ENCODE measurements at places on chromosomes 4 and X.

GRCh38 chr4:22045051-22045630 is 96.6 kb upstream of the KCNIP4 start:
- H3K27me3 ChIP-seq: no peaks in the 10 kb centered on the region
- no peaks in the 10 kb centered on the region for H3K36me3 ChIP-seq
- H3K4me1 ChIP-seq: no peaks in the 10 kb centered on the region

DNA sequence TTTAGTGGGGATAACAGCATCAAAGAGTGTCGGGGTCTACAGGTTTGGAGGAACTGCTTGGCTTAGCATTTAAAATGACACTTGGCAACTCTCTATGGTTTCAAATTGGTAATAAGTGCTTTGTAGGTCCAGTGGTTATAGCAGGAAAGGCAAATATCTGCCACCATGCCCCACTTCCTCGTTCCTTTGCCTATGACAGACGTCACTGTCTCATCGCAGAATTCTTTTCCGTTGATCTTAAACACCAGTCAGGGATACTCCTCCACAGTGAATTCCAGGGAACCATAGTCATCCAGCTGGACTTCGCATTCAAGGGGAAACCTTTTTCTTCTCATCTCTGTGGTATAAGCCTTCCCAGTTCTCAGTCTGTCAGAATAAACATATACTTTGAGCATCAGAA is 319.1 kb downstream of the GPAT3 start:
- no peaks in the 10 kb centered on the region for H3K27me3 ChIP-seq
- no peak overlapping the region for H3K4me3 ChIP-seq
- no peaks in the 10 kb centered on the region for H3K36me3 ChIP-seq
- H3K27ac ChIP-seq: no peak overlapping the region
- H3K4me1 ChIP-seq: no peaks in the 10 kb centered on the region
- no peak for DNase-seq

DNA sequence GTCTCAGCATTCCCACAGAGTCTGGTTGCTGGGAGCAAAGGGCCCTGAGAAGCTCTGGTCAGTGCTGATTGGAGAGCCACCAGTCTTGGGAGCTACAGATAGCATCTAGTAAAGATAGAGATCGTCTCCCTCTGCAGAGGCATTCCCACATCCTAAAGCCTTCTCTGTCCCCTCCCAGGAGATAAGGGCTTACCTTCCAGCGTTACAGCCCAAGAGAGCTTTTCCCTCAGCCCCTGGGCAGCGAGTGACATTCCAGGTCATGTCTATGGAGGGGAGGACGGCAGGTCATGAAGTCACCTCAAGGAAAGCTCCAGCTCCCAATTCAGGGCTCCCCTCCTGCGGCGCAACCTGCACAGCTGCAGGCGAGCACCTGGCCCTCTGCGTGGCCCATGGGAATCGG is 29.9 kb downstream of the CLDN34 start:
- H3K4me1 ChIP-seq: no peaks in the 10 kb centered on the region
- H3K4me3 ChIP-seq: no peak overlapping the region
- H3K36me3 ChIP-seq: no peaks in the 10 kb centered on the region
- no peak overlapping the region for H3K27ac ChIP-seq

DNA sequence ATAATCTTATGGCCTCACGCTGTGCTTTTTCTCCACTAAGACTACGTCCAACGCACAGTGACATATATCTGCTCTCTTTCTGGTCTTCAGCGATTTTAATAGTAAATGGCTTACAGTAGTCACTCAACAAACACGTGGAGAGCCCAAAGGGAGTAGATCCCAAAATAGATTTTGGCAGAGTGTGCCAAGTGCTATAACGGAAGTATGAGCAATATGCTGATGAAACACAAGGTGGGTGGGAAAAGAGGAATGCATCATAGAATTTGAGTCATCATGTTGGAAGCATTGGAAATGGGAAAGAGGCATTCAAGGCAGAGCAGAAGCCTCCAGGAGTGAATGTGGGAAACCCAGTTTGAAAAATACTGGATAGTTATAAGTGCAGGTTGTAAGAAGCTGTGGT is 129.1 kb upstream of the LDB2 start:
- no peak for DNase-seq
- H3K36me3 ChIP-seq: no peaks in the 10 kb centered on the region
- H3K27ac ChIP-seq: no peak overlapping the region
- H3K4me3 ChIP-seq: no peak overlapping the region

DNA sequence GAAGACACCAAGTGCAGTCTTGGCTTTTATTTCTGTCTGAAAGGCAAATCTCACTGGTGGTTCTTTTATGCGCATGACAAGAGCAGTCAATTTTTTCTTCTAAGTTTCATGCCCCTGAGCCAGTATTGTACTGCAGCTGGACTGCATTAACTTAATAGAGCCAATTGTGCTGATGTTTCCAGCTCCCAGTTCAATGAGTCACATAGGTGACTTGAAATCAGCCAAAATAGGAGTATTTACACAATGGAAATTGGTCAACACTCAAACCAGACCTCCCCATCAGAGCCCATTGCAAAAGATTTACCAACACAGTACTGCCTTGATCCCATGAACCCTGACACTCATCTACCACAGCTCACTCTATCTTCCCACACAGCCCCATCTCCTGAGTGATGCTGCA is 100.3 kb upstream of the GUCY1A1 start:
- H3K27ac ChIP-seq: no peak overlapping the region
- H3K36me3 ChIP-seq: no peaks in the 10 kb centered on the region

- no peak overlapping the region for H3K27ac ChIP-seq
- H3K36me3 ChIP-seq: no peaks in the 10 kb centered on the region
- H3K4me1 ChIP-seq: no peaks in the 10 kb centered on the region
- no peaks in the 10 kb centered on the region for H3K27me3 ChIP-seq
Observed at GRCh38 chr4:166174717-166175490, 301.9 kb downstream of the TLL1 start.

DNA sequence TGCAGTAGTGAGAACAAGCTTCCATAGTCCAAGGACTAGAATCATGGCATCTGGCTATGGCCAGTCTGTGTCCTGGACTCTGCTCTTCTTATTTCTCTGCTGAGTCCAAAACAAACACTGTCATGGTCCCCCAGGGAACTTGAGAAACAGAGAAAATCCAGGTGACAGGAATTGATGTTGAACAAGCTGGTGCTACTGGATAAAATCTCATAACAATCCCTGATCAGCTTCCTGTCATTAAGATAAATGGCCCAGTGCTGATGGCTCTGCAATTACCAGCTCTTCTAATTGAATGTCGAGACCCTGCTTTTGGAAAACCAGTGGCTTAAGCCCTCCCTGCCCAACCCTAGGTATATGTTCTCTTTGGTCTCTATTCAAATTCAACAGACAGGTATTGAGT is 58.8 kb upstream of the ARHGAP36 start:
- H3K4me1 ChIP-seq: peaks cover 13% of the 10 kb centered on the region
- no peaks in the 10 kb centered on the region for H3K27me3 ChIP-seq
- H3K36me3 ChIP-seq: no peaks in the 10 kb centered on the region
- DNase-seq: no peak
- no peak overlapping the region for H3K27ac ChIP-seq

DNA sequence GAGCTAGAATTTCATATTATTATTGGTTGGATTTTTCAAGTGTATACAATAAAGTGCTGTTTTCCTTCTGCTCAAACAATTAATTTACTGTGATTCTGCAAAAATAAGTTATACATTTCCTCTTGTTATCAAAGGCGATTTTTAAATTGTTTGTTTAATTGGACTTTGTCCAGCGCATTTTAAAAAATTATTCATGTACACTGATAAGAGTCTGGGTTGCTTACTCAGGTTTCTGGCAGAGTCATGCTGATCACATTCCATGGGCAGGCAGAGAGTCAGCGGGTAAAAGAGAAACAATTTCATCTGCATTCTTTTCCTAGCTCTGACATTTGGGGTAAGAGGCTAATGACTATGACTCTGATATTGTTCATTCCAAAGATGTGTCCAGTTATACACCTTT is 8.9 kb downstream of the FAT4 start:
- no peaks in the 10 kb centered on the region for H3K27me3 ChIP-seq
- peaks cover 40% of the 10 kb centered on the region for H3K4me1 ChIP-seq
- no peak for DNase-seq

GRCh38 chr4:174626342-174627008 is 104.2 kb upstream of the HPGD start:
- no peaks in the 10 kb centered on the region for H3K4me1 ChIP-seq
- no peaks in the 10 kb centered on the region for H3K36me3 ChIP-seq
- no peaks in the 10 kb centered on the region for H3K27me3 ChIP-seq
- no peak overlapping the region for H3K4me3 ChIP-seq
- DNase-seq: no peak

- H3K27ac ChIP-seq: peak overlapping the region; percentile 82
- H3K4me3 ChIP-seq: peak overlapping the region; percentile 4
- H3K27me3 ChIP-seq: no peaks in the 10 kb centered on the region
- DNase-seq: peak; percentile 58
Observed at GRCh38 chr4:8050555-8051206, 107.9 kb downstream of the ABLIM2 start.

DNA sequence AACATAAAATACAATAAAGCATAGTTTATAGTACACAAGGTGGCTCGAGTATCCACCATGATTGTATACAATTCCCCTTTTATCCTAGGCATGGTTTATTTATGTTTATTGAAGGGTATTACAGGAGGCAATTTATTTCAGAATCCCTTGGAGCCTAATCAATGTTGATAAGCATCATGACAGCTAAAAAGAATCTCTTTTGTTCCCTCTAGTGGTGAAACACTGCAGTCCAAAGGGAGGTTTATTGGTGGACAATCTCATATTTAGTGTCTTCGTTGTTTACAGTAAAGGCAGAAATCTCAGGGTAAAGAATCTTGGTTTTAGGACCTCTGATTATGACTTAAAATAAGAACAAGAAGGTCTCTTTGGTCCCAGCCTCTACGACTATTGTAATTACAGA is 1712.5 kb downstream of the C4orf33 start:
- no peak for DNase-seq
- H3K4me1 ChIP-seq: no peaks in the 10 kb centered on the region
- no peak overlapping the region for H3K4me3 ChIP-seq
- no peaks in the 10 kb centered on the region for H3K36me3 ChIP-seq
- H3K27me3 ChIP-seq: no peaks in the 10 kb centered on the region
- no peak overlapping the region for H3K27ac ChIP-seq

DNA sequence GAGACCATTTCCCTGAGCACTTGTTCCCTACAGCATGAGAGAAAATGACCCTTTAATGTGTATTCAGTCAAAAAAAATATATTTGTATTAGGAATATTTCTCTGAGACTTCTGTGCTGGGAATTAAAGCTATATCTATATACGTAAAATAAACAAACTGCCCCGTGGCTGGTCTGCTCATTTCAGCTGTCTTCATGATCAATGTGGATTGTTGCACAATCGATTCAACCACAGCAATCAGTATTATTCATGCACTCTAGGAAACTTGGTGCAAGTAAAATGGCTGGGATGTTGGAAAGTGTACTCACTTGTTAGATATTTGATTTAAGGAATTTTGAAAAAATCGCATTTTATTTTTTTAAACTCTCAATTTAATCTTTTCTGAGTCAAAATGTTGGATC is 307.9 kb upstream of the ZFP42 start:
- DNase-seq: no peak
- H3K4me3 ChIP-seq: no peak overlapping the region
- no peaks in the 10 kb centered on the region for H3K27me3 ChIP-seq
- no peak overlapping the region for H3K27ac ChIP-seq
- H3K4me1 ChIP-seq: no peaks in the 10 kb centered on the region
- H3K36me3 ChIP-seq: no peaks in the 10 kb centered on the region

DNA sequence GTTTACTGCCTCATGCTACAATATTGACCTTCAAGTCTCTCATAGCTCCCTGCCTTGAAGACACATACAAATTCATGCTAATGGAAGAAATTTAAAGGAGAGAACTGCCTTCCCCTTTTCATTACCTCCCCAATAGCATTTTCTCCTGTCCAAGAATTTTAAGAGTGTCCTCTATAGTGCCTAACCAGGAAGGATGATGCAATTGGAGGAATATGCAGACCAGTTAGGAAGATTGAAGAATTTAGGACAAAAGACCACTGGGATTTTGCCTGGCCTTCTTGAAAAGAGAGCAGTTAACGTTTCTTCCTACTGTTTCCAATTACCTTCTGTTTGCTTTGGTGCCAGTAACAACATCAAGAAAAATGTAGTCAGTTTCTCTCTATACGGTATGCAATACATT is 443.9 kb downstream of the INPP4B start:
- H3K36me3 ChIP-seq: no peaks in the 10 kb centered on the region
- no peak for DNase-seq
- H3K27ac ChIP-seq: peak overlapping the region; percentile 87
- peaks cover 20% of the 10 kb centered on the region for H3K4me1 ChIP-seq
- H3K4me3 ChIP-seq: no peak overlapping the region
- H3K27me3 ChIP-seq: no peaks in the 10 kb centered on the region

GRCh38 chrX:95764972-95765451 is 919.6 kb upstream of the DIAPH2 start:
- H3K4me1 ChIP-seq: no peaks in the 10 kb centered on the region
- H3K27ac ChIP-seq: no peak overlapping the region
- H3K4me3 ChIP-seq: no peak overlapping the region
- DNase-seq: no peak

GRCh38 chr4:150182794-150183193 is 104.5 kb downstream of the DCLK2 start:
- H3K4me1 ChIP-seq: no peaks in the 10 kb centered on the region
- no peaks in the 10 kb centered on the region for H3K36me3 ChIP-seq
- DNase-seq: no peak
- H3K27ac ChIP-seq: no peak overlapping the region

DNA sequence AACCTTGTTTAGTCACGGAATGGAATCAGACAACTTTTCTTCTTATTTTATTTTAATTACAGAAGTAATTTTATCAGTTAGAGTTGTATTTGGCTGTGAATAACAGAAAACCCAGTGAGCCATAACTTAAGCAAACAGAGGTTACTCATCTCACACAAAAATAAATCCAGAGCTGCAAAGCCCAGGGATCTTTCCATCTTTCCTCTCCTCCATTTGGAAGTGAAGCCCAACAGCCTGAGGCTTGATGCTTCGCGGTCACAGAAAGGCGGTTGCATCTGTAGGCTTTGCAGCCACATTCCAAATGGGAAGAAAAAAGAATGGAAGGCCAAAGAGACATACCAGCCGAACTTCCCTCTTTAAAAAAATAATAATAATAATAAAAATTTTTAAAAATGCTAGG is 22.6 kb downstream of the CHRNA9 start:
- no peak for DNase-seq
- H3K4me3 ChIP-seq: no peak overlapping the region
- H3K36me3 ChIP-seq: no peaks in the 10 kb centered on the region
- no peaks in the 10 kb centered on the region for H3K4me1 ChIP-seq
- no peaks in the 10 kb centered on the region for H3K27me3 ChIP-seq

DNA sequence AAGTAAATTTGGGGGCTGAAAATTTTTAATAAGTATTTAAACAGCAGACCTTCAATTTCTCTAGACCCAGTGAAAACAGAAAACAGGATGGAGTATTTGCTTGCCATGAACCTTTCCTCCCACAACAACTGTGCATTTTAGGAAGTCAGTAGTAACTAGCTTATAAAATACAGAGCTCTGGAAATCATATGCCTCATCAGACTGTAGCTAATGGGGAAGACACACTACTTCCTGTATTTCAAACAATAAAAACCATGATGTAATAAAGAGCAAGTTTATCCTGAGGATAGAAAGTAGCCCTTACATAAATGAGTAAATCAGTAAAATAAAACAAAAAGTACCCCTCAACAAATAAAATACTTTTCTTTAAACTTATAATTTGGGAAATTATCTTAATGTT is 280.1 kb upstream of the ZFP42 start:
- H3K36me3 ChIP-seq: no peaks in the 10 kb centered on the region
- no peak for DNase-seq
- no peak overlapping the region for H3K27ac ChIP-seq
- no peak overlapping the region for H3K4me3 ChIP-seq
- no peaks in the 10 kb centered on the region for H3K27me3 ChIP-seq

- no peaks in the 10 kb centered on the region for H3K36me3 ChIP-seq
- H3K27ac ChIP-seq: no peak overlapping the region
- H3K27me3 ChIP-seq: no peaks in the 10 kb centered on the region
- no peaks in the 10 kb centered on the region for H3K4me1 ChIP-seq
Observed at GRCh38 chr4:170931321-170931720, 841.6 kb upstream of the AADAT start.
